SW480 (cell line): ENCODE measurements at places on chromosomes 5 and 9.

- DNase-seq, result no peak
Measured at GRCh38 chr9:8762479-8763085, 963.0 kb upstream of the DMAC1 start.

GRCh38 chr5:41482715-41483114 lies 27.7 kb downstream of the PLCXD3 start:
- DNase-seq, result no peak

DNA sequence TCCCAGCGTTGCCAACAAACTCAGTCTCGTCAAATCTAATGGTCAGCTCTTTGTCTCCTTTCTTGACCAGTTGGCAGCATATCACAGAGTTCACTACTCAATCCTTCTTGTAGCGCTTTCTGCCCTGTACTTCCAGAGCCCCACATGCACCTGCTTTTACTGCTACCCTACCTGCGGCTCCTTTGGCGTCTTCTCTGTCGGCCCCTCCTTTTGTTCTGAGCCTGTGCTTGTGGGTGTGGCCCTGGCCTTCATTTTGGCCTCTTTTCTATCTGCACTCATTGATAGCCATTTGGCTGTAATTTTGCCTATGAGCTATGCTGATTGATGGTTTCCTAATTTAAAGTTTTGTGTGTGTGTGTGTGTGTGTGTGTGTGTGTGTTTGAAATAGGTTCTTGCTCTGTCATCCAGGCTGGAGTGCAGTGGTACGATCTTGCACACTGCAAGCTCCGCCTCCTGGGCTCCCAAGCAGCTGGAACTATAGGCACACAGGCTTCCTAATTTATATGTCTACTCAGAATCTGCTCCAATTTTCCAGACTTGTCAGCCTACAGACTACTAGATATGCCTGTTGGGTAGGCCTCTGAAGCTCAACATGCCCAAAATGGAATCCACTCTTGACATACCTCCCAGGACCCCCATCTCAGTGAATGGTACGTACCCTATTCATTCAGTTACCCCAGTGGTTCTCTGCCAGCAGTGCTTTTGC lies 32.3 kb downstream of the ARPC5L start:
- DNase-seq, result no peak

- DNase-seq, result no peak
Measured at GRCh38 chr5:79357398-79357797, 121.5 kb downstream of the JMY start.

- peak; percentile 22 for DNase-seq
Measured at GRCh38 chr5:83000428-83000827, 76.8 kb downstream of the TMEM167A start.
